ENCODE measurements at places on chromosomes 2 and 18. TPM values are rescaled to one million over a fixed set of nuclear protein-coding genes. Genes with fewer than 3 reads are reported as not detected.

DNA sequence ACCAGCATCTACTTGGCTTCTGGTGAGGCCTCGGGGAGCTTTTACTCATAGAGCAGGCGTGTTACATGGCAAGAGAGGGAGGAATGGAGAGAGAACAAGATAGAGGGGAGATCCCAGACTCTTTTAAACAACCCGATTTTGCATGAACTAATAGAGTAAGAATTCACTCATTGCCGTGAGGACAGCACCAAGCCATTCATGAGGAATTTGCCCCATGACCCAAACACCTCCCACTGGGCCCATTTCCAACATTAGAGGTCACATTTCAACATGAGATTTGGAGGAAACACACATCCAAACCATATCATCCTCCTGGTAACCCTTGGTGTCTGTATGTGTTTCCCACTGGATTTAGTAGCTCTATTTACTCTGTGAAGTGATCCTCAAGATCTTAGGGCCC lies 249.9 kb upstream of the SP5 start:
- no peak for DNase-seq

DNA sequence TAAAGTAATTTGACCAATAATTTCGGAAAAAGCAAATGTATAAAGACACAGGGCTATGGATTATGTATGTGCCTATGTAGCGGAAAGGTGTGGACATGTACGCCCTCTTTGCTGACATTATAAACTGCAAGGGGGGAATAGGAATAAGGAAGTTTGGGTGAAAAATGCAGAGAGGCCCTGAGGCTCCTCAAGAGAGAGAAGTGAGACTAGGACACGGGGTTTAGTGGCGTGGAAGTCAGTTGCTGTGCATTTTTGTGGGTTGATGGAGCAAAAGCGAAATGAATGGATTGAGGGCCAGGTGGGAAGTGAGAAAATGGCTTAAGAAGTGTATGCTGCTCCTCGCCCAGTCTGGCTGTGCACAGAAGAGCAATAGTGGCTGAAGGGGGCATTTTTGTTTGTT lies 96.2 kb upstream of the B3GNT7 start:
- DNase-seq = peak; percentile 73

GRCh38 chr2:70322518-70322917 lies 20.7 kb upstream of the FAM136A start:
- no peak for DNase-seq

DNA sequence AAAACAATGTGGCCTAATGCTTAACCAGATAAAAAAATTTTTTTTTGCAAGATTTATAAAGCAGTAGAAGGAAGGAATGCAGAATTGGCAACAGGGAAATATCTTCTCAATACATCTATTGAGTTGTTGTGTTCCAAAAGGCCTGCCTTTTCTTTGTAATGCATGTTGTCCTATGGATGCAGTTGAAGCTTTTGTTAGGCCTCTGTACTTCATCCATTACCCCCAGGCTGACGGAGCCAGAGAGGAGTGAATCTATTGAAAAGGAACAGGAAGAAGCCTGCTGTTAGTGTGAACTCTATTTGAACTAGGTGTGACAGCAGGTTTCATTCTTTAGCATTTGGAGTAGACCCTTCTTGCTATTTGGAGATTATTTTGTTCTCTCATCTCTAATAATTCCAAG lies 56.5 kb downstream of the MTX2 start:
- no peak for DNase-seq

GRCh38 chr18:46756025-46756558 lies 761 bp downstream of the ST8SIA5 start:
- DNase-seq = peak; percentile 11

- peak; percentile 19 for DNase-seq
Measured at GRCh38 chr18:70499218-70499691, 210.4 kb downstream of the SOCS6 start.

Gene KCNG2
- polyA plus RNA-seq = not detected

Gene CKAP2L
- 0.10 TPM for polyA plus RNA-seq

Gene COPS9
- polyA plus RNA-seq = 50.1 TPM
